T-cell (primary cell): ENCODE measurements at places on chromosomes 3 and 15.

- DNase-seq = peak; percentile 30
Measured at GRCh38 chr15:42133886-42134502, 22.4 kb downstream of the PLA2G4F start.

DNA sequence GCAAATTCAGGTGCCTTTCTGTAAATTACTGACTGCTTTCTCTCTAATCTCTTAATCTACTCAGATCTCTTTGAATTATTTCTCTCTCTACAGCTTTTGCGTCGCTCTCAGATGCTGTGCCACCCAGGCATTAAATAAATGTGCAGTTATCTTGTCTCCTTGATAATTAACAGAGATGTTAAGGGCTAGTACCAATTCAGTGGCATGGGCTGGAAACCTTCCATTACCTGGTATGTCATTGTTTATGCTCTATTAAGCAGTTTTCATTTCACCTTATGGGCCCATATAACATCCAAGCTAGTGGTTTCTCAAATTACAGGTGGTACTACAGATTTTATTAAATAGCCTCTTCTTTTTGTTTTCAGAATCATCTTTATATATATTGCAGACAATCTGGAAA lies 66.0 kb downstream of the PEX5L start:
- no peak for DNase-seq

DNA sequence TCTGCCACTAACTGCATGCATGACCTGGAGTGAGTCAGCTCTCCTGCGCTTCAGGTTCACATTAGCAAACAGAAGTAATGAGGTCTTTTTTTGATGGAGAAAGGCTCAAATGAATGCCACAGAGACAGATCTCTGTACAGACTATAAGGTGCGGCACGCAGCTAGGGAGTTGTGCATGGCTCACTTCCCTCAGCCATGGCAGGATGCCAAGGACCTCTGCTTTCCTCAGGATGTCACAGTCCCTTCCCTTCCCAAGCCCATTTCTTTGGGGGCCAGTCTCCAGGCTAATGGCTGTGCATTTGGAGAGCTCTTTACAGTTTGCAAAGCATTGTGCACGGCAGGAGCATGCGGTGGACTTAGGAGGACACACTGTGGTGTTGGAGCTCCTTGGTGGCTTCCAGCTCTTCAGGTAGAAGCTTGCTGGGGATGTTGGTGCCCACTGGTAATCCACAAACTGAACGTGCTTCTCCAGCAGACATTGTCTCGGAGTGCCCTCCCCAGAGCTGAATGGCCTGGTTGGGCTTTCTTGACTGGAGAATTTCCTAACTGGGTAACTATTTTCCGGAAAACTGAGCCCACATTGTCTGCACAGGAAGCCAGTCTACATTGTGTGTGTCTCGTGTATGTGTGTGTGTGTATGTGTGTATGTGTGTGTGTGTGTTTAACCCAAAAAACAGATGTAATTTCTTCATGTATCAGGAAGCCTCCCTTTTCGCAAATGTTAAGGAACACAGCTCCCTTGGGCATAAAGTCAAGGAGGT lies 172.5 kb upstream of the TLE3 start:
- no peak for DNase-seq

GRCh38 chr15:45048794-45049631 lies 26.0 kb downstream of the SORD start:
- DNase-seq = peak; percentile 41

GRCh38 chr15:89379818-89380217 lies 45.2 kb upstream of the POLG start:
- no peak for DNase-seq

GRCh38 chr15:58484791-58485600 lies 53.2 kb downstream of the LIPC start:
- DNase-seq = peak; percentile 17

GRCh38 chr3:121167374-121168139 lies 259.6 kb downstream of the STXBP5L start:
- no peak for DNase-seq

DNA sequence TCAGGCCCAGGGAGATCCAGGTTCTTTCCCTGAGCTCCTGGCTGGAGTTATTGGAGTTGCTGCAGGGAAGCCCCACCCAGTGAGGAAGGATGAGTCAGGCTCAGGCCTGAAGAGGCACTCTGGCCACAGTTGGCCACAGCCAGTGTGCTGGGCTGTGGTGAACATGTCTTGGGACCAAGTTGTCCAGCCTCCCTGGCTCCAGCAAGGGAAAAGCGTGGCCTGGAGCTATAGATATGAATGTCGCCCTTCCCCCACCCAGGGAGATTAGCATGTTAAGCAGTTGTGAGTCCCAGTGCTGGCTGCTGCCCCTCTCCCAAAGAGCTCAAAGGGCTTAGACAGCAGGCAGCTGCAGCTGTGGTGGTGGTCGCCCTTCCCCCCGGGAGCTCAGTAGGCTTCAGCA lies 963.2 kb downstream of the ROBO2 start:
- DNase-seq = no peak

GRCh38 chr15:89090791-89091626 lies 2.8 kb downstream of the ABHD2 start:
- peak; percentile 48 for DNase-seq

GRCh38 chr3:195221876-195222617 lies 48.9 kb downstream of the XXYLT1 start:
- DNase-seq = no peak

- no peak for DNase-seq
Measured at GRCh38 chr15:67784856-67785430, 40.4 kb upstream of the SKOR1 start.

- DNase-seq = no peak
Measured at GRCh38 chr3:171349392-171349791, 110.8 kb downstream of the TNIK start.

GRCh38 chr15:47339800-47340570 lies 377.3 kb upstream of the SEMA6D start:
- DNase-seq = no peak

- DNase-seq = no peak
Measured at GRCh38 chr3:158121295-158121694, 11.4 kb downstream of the RSRC1 start.

DNA sequence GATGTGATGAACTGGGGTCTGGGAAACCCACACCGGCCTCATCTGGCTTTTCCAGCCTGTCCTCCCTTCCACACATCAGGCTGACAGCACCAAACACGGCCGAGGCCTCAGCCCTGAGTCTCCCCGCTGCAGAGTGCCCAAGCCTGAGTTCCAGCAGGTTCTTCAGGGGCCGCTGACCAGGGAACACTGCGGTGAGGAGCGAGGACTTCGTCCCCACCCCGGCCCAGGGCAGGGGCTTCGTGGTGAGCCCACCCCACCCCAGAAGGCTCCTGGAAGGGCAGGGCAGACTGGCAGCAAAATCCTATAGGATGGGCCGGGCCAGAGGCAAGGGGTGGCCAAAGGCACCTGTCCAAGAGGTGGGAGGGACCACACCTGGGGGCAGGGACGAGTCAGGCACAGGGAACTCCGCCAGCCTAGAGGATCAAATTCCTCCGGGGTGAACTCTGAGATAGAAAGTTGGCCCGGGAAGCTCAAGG lies at the start of gene SLC51A:
Gene SLC51A (plus strand): TSS at position 446 of the 476 bp plus-strand sequence. CDS start 179 bp downstream, outside the sequence.
- DNase-seq = no peak

GRCh38 chr3:106068795-106069194 lies 200.0 kb upstream of the CBLB start:
- no peak for DNase-seq

DNA sequence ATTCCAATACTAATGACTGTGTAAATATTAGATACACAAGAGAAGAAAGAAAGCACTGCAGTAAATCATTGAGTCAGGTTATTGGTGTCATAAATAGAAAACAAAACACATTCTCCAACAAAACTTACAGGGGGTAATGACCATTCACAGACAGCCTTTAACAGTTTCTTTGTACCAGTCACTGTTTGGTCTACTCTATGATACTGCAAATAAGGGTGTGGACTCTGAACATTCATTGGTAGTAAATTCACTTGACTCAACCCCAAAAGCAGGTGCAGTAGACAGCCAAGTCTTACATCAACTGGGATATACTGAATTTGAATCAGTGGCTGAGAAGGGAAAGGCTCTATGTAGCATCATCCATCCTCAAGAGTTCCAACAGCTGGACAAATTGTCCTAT lies 463.5 kb downstream of the FOXP1 start:
- no peak for DNase-seq

- peak; percentile 39 for DNase-seq
Measured at GRCh38 chr3:9452417-9452816, 55.0 kb downstream of the SETD5 start.
